T-helper 17 cell (primary cell): ENCODE measurements at places on chromosomes 7 and 10.

GRCh38 chr10:132306343-132306685 is 1.4 kb downstream of the STK32C start:
- H3K27ac ChIP-seq: no peak overlapping the region
- H3K4me1 ChIP-seq: peaks cover 7% of the 10 kb centered on the region
- no peak for DNase-seq
- peak overlapping the region; percentile 49 for H3K4me3 ChIP-seq

DNA sequence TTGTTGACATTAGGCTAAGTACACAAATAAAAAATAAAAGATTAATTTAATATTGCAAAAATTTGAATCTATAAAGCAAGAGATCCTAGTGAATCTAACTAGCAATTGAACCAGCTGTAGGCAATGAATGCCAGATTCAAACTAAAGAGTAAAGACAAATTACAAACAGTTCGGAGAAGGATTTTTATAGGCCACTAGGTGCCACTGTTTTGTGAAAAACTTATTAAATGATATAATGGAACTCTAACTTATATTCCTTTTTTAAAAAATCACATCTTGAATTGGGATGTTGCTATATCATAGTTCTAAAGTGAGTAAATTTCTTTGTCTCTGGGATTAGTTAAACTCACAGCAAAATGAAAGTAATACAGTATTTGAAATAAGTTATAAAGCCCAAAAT is 39.1 kb upstream of the GNAI1 start:
- no peaks in the 10 kb centered on the region for H3K27me3 ChIP-seq
- DNase-seq: no peak
- no peak overlapping the region for H3K4me3 ChIP-seq
- H3K27ac ChIP-seq: no peak overlapping the region
- H3K36me3 ChIP-seq: no peaks in the 10 kb centered on the region
- no peaks in the 10 kb centered on the region for H3K4me1 ChIP-seq

- peak overlapping the region; percentile 70 for H3K4me3 ChIP-seq
- H3K27me3 ChIP-seq: peaks cover 7% of the 10 kb centered on the region
- no peak overlapping the region for H3K27ac ChIP-seq
- H3K36me3 ChIP-seq: no peaks in the 10 kb centered on the region
These were observed 98.7 kb downstream of the RBM20 start for GRCh38 chr10:110742801-110743200.

DNA sequence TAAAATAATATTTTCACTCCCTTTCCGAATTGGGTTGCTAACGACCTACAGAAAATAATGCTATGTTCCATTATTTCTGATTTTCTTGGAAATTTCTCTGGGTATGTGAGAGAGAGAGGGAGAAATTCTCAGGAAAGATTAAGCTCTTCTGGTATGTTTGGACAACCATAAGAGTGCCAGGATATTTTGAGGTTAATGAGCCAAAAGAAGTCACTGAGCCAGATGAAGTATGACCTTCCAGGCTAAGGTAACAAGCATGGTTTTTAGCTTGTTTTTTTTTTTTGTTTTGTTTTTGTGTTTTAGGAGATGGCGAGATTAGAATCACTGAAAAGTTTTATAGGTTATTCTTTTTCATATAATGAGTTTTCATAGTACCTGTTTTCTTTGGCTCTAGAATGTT is 171.0 kb upstream of the FOXP2 start:
- no peak for DNase-seq
- peaks cover 5% of the 10 kb centered on the region for H3K27me3 ChIP-seq
- H3K36me3 ChIP-seq: no peaks in the 10 kb centered on the region
- H3K4me3 ChIP-seq: no peak overlapping the region
- no peaks in the 10 kb centered on the region for H3K4me1 ChIP-seq
- no peak overlapping the region for H3K27ac ChIP-seq

GRCh38 chr10:119831656-119832055 is 41.0 kb downstream of the MCMBP start:
- no peak overlapping the region for H3K27ac ChIP-seq
- peaks cover 4% of the 10 kb centered on the region for H3K4me1 ChIP-seq
- H3K27me3 ChIP-seq: no peaks in the 10 kb centered on the region
- DNase-seq: no peak

DNA sequence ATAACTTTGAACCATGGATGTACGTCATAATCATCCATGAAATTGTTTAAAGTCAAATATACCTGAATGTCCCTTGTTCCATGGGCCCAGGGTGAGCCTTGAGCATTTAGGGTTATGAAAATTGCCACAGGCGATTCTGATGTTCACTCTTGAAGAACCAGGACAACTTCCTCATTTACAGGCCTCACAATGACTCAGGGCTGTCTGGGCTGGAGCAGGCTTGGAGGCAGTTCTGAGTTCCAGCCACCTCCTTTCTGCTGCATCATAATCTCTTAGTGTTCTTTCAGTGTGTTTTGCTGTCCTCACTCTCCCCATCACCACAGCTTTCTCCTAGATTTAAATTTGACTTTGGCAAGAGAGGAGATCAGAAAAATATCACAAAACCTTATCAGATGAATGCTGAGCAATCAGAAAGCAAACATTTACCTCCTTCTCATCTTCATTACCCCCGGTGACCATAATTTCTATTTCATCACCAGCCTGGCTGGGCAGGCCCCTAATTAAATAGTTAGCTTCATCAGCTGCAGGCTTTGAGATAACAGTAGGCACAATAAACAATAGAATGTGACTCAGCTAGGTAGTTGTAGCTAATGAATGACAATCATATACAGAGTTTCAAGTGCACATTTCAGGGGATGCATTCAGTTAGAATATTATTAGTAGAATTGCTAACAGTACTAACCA is 571.0 kb downstream of the SH2D4B start:
- H3K27ac ChIP-seq: no peak overlapping the region
- no peak for DNase-seq

- H3K36me3 ChIP-seq: peaks cover 2% of the 10 kb centered on the region
- H3K4me1 ChIP-seq: peaks cover 73% of the 10 kb centered on the region
- DNase-seq: no peak
- peak overlapping the region; percentile 97 for H3K27ac ChIP-seq
- no peaks in the 10 kb centered on the region for H3K27me3 ChIP-seq
- H3K4me3 ChIP-seq: peak overlapping the region; percentile 85
These were observed 276.9 kb upstream of the KLF14 start for GRCh38 chr7:131010717-131011431.
